RPMI8226 (cell line): ENCODE measurements at places on chromosomes 7 and 10.

- no peak for DNase-seq
These were observed 32.3 kb upstream of the ARL4A start for GRCh38 chr7:12655161-12655560.

- DNase-seq, result no peak
These were observed 47.2 kb downstream of the ANKIB1 start for GRCh38 chr7:92292981-92293380.

DNA sequence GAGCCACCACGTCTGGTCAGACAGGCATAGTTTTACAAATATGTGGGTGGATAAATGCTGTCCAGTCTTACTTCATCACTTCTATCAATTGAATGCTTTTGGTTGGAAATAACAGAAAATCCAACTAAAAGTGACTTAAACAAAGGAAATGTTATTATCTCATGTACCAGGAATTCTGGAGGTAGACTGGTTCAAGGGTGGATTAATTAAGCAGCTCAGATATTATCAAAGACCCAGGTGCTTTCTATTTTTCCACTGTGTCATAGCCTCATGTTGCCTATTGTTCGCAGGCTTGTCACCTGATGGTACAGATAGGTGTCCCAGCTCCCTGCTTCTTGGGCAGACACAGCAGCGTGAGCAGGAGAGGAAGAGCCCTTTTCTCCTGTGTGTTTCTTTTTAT, 156.1 kb upstream of the CTBP2 start:
- no peak for DNase-seq

- no peak for DNase-seq
These were observed 545.9 kb downstream of the SORCS1 start for GRCh38 chr10:106618646-106619045.
